ENCODE measurements at places on chromosomes 4 and X.

- H3K27me3 ChIP-seq = no peaks in the 10 kb centered on the region
- no peaks in the 10 kb centered on the region for H3K4me1 ChIP-seq
These were observed 159.4 kb downstream of the OPHN1 start for GRCh38 chrX:68273887-68274286.

- H3K4me1 ChIP-seq = peaks cover 28% of the 10 kb centered on the region
- no peaks in the 10 kb centered on the region for H3K36me3 ChIP-seq
- no peaks in the 10 kb centered on the region for H3K27me3 ChIP-seq
- DNase-seq = no peak
- peak overlapping the region; percentile 57 for H3K27ac ChIP-seq
These were observed 15.0 kb upstream of the STS start for GRCh38 chrX:7132335-7133049.

GRCh38 chr4:7581477-7581876, 146.7 kb upstream of the PSAPL1 start:
- H3K4me1 ChIP-seq = no peaks in the 10 kb centered on the region
- H3K27me3 ChIP-seq = peaks cover 1% of the 10 kb centered on the region
- H3K4me3 ChIP-seq = no peak overlapping the region
- H3K27ac ChIP-seq = no peak overlapping the region
- H3K36me3 ChIP-seq = no peaks in the 10 kb centered on the region
- DNase-seq = no peak

DNA sequence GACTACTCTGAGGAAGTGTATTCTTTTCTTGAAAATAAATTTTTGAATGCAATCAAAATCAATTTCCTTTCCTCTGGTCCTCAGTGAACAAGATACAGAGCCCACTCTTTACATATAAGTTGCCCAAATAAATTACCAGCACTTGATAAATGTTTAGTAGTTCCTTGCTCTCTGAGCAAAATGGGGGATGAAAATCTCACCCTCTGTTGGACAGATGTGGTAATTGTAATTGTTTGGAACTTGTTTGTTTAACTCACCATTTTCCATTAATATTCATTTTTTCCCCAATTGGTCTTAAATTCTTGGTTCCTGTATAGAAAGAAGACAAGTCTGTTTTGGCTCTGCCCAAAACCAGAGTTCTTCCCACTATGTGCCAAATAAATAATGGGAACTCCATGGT, 146.3 kb downstream of the LDB2 start:
- H3K27ac ChIP-seq = no peak overlapping the region
- peaks cover 8% of the 10 kb centered on the region for H3K27me3 ChIP-seq
- no peaks in the 10 kb centered on the region for H3K4me1 ChIP-seq
- no peaks in the 10 kb centered on the region for H3K36me3 ChIP-seq
- no peak overlapping the region for H3K4me3 ChIP-seq

GRCh38 chr4:336099-336892, 1.3 kb upstream of the ZNF141 start:
- no peak overlapping the region for H3K27ac ChIP-seq
- peak overlapping the region; percentile 100 for H3K4me3 ChIP-seq
- DNase-seq = no peak
- peaks cover 40% of the 10 kb centered on the region for H3K4me1 ChIP-seq

GRCh38 chr4:33411182-33411581, 2691.0 kb downstream of the PCDH7 start:
- no peaks in the 10 kb centered on the region for H3K36me3 ChIP-seq
- no peaks in the 10 kb centered on the region for H3K27me3 ChIP-seq
- DNase-seq = no peak
- no peak overlapping the region for H3K27ac ChIP-seq

DNA sequence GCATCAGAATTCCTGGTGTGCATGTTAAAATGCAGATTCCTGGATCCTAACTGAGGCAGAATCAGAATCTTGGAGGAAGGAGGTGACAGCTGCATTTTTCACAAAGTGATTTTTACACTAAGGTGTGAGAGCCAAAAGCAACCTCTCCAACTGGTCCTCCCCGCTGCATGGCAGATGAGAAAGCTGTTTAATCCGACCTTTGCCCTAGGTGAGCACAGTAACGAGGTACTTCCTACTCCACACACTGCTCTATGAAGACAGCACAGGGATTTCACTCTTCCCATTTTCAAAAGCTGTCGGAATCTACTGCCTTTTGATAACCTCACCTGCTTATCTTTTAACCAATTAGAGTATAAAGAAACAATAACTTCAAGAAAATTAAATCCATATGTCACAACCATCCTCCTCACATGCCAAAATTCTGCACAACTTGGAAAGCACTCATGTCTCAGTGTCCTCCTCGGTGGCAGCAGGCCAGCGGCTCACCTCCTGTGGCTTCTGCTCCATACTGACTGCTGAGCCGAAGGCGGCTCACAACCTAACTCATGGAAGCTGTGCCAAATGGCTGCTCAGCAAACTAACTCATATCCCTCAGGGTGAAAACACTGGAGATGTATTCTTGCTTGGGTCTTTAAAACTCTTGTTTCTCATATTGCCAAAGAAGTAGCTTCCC, 3.6 kb downstream of the CASP6 start:
- H3K4me3 ChIP-seq = no peak overlapping the region
- peaks cover 49% of the 10 kb centered on the region for H3K4me1 ChIP-seq
- DNase-seq = no peak
- H3K27ac ChIP-seq = peak overlapping the region; percentile 21

DNA sequence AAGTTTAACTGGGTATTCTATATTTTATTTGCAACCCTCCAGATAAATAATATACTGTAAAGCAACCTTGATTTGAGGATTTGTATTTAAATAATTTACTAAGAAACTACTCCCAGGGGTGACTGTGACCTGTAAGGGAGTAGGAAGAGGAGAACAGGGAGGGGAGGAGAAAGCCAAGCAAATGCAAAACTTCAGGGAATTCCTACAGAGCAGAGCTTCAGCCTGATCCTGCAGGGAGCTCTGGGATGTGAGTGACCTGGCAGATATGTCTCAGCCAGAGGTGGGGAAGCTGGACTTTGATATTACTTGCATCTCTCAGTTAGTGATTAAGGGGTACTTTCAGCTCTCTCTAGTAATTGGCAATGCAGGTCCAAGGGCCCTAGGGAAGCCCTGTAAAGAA, 302.0 kb downstream of the FRMPD4 start:
- H3K27ac ChIP-seq = no peak overlapping the region
- H3K4me1 ChIP-seq = no peaks in the 10 kb centered on the region
- H3K36me3 ChIP-seq = no peaks in the 10 kb centered on the region
- no peaks in the 10 kb centered on the region for H3K27me3 ChIP-seq

- no peaks in the 10 kb centered on the region for H3K36me3 ChIP-seq
- no peak for DNase-seq
- H3K4me3 ChIP-seq = no peak overlapping the region
- H3K4me1 ChIP-seq = no peaks in the 10 kb centered on the region
- H3K27ac ChIP-seq = no peak overlapping the region
These were observed 146.2 kb upstream of the TLL1 start for GRCh38 chr4:165726831-165727230.

GRCh38 chrX:69741721-69742120, 125.8 kb downstream of the EDA start:
- no peaks in the 10 kb centered on the region for H3K36me3 ChIP-seq
- no peak overlapping the region for H3K4me3 ChIP-seq
- no peak overlapping the region for H3K27ac ChIP-seq
- H3K4me1 ChIP-seq = no peaks in the 10 kb centered on the region
- no peak for DNase-seq
- no peaks in the 10 kb centered on the region for H3K27me3 ChIP-seq

DNA sequence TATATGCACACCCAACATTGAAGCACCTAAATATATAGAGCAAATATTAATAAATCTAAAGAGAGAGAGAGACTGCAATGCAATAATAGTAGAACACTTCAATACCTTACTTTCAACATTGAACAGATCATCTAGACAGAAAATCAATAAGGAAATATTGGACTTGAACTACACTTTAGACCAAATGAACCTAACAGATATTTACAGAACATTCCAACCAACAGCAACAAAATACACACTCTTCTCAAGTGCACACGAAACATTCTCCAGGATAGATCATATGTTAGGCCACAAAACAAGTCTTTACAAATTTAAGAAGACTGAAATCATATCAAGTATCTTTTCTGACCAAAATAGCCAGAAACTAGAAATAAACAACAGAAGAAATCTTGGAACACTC, 66.6 kb downstream of the CD99L2 start:
- no peak overlapping the region for H3K4me3 ChIP-seq
- H3K36me3 ChIP-seq = peaks cover 6% of the 10 kb centered on the region
- H3K27ac ChIP-seq = no peak overlapping the region

GRCh38 chrX:63686878-63687714, 97.9 kb downstream of the ARHGEF9 start:
- no peak overlapping the region for H3K4me3 ChIP-seq
- H3K27ac ChIP-seq = no peak overlapping the region
- H3K27me3 ChIP-seq = no peaks in the 10 kb centered on the region
- peaks cover 11% of the 10 kb centered on the region for H3K36me3 ChIP-seq

GRCh38 chr4:37767546-37767945, 58.9 kb upstream of the PGM2 start:
- H3K4me3 ChIP-seq = no peak overlapping the region
- no peaks in the 10 kb centered on the region for H3K36me3 ChIP-seq
- DNase-seq = no peak
- H3K27me3 ChIP-seq = peaks cover 2% of the 10 kb centered on the region

DNA sequence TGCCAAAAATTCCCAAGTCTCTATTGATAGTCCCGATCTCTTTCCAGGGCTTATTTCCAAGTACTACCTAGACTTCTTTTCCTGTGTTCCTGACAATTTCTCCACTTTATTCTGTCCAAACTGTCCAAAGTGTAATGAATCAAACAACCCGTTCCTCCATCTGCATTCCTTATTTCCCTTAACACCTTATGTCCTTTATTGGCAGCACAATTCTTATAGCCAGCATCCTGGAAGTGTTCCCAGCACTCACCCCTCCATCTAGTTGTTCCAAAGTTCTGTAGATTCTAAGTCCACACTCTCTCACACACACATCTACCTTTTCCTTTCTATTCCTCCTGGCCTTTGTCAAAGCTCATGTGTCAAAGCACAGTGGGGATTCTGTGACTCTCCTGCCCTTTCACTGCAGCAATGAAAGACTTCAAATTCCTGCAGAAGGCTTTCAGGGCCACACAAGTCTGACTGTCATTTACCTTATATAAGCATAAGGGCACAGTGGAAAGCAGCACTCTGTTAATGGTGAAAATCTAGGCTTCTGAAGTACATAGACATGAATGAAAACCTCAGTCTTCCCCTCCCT, 22.1 kb downstream of the LIMCH1 start:
- H3K4me3 ChIP-seq = no peak overlapping the region
- no peaks in the 10 kb centered on the region for H3K4me1 ChIP-seq
- H3K36me3 ChIP-seq = no peaks in the 10 kb centered on the region
- H3K27me3 ChIP-seq = no peaks in the 10 kb centered on the region
- no peak overlapping the region for H3K27ac ChIP-seq

DNA sequence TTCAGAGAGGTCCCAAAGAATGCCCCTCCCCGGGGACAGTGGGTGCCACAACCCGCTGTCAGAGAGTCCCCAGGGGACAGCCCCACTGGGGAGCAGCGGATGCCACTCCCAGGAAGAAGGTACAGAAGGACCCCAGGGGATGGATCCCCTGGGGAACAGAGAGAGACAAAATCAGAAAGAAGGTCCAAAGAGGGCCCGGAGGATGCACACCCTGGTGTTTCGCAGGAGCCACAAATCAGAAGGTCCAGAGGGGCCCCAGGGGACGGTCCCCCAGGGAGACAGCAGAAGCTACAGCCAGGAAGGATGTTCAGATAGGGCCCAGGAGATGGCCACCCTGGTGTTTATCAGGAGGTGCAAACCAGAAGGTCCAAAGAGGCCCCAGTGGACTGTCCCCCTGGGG, 1.4 kb downstream of the TEX13D start:
- no peaks in the 10 kb centered on the region for H3K36me3 ChIP-seq
- no peaks in the 10 kb centered on the region for H3K27me3 ChIP-seq
- H3K27ac ChIP-seq = no peak overlapping the region
- H3K4me3 ChIP-seq = no peak overlapping the region

GRCh38 chr4:47120783-47121182, 89.4 kb downstream of the GABRB1 start:
- no peak overlapping the region for H3K27ac ChIP-seq
- no peak for DNase-seq
- peaks cover 10% of the 10 kb centered on the region for H3K27me3 ChIP-seq
- no peaks in the 10 kb centered on the region for H3K36me3 ChIP-seq

DNA sequence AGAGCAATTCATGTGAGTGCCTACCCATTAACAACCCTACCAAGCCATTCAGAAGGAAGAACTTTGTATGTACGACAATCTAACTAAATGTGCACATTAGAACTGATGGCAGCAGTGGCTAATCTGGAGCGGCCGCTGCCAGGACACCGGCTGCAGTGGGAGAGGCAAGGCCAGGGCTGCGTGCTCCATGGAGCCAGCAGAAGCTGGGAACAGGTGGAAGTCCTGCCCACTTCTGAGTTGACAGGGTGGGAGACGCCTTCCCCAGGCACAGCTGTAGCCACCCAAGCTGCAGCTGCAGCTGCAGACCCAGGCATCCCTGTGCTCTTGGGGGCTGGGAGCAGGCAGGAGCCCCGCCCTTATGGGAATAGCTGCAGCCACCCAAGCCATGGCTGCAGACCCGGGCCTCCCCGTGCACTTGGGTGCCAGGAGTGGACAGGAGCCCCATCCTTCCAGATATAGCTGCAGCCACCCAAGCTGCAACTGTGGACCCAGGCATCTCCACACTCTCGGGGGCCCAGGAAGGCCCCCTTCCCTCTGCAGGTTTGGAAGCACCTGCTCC, 79.1 kb upstream of the DDX60 start:
- H3K4me3 ChIP-seq = no peak overlapping the region
- H3K4me1 ChIP-seq = no peaks in the 10 kb centered on the region
- H3K27ac ChIP-seq = peak overlapping the region; percentile 10
- H3K27me3 ChIP-seq = no peaks in the 10 kb centered on the region
- H3K36me3 ChIP-seq = peaks cover 38% of the 10 kb centered on the region
- DNase-seq = no peak

DNA sequence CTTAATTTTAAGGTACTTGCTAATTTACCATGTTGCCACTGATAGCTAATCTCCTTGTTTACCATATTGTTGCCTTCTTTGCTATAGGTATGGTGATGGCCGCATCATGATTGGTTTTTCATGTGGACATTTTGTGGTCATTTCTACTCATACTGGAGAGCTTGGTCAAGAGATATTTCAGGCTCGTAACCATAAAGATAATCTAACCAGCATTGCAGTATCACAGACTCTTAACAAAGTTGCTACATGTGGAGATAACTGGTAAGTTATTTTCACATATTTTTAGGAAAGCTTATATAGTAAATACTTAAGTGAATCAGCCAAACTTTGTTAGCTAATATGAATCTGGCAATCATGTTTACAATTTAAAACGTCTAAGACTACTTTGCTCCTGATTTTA, 23.1 kb downstream of the WDR19 start:
- peaks cover 15% of the 10 kb centered on the region for H3K36me3 ChIP-seq
- H3K4me1 ChIP-seq = no peaks in the 10 kb centered on the region
- H3K27me3 ChIP-seq = no peaks in the 10 kb centered on the region
- no peak overlapping the region for H3K4me3 ChIP-seq

- H3K27me3 ChIP-seq = no peaks in the 10 kb centered on the region
- DNase-seq = no peak
- no peak overlapping the region for H3K27ac ChIP-seq
- H3K4me1 ChIP-seq = no peaks in the 10 kb centered on the region
- peaks cover 1% of the 10 kb centered on the region for H3K36me3 ChIP-seq
These were observed 37.4 kb downstream of the OCRL start for GRCh38 chrX:129577473-129577872.

- H3K4me3 ChIP-seq = no peak overlapping the region
- DNase-seq = no peak
- H3K27ac ChIP-seq = no peak overlapping the region
- no peaks in the 10 kb centered on the region for H3K27me3 ChIP-seq
- H3K4me1 ChIP-seq = peaks cover 5% of the 10 kb centered on the region
These were observed 83.4 kb upstream of the COX18 start for GRCh38 chr4:73152893-73153292.
